ENCODE measurements at places on chromosomes 13 and 19.
A peak's percentile ranks its signal among the peaks of the same experiment; 100 is the strongest.

- DNase-seq: no peak
Observed at GRCh38 chr19:17526922-17527321, 15.5 kb downstream of the PGLS start.

DNA sequence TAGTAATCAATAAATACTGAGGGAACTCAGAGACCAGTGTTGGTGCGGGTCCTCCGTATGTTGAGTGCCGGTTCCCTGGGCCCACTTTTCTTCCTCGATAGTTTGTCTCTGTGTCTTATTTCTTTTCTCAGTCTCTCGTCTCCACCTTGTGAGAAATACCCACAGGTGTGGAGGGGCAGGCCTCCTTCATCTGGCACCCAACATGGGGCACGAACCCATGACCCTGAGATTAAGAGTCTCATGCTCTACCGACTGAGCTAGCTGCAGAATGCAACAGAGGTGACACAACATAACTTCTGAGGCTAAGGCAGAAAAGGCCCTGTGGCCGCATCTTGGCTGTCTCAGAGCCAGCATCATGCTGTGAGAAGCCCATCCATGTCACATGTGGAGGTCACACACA lies 5.3 kb upstream of the ZNF613 start:
- no peak for DNase-seq

GRCh38 chr19:5123646-5124045 lies 154.7 kb downstream of the KDM4B start:
- no peak for DNase-seq

GRCh38 chr13:61156753-61157152 lies 258.9 kb downstream of the PCDH20 start:
- no peak for DNase-seq

GRCh38 chr19:55440411-55441105 lies 2.5 kb downstream of the SHISA7 start:
- DNase-seq: no peak

DNA sequence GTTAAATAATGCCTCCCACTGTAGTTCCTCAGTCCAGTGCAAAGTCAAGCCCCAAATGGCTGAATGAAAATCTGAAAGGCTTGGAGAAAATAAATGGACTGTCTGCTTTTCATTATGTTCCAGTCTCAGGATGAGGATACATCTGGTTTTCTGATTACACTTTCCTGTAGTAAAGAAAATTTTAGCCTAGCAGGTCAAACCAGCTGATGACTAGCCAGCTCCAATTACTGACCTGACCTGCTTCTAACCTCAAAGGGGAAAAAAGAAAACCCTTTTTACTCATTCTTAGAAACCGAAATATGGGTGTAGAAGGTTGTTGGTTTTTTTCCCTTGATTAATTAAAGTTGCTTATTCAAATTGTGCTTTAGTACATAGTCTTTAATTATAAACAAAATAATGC lies 418.4 kb downstream of the EFNB2 start:
- no peak for DNase-seq

GRCh38 chr19:31275068-31275334 lies 74.2 kb downstream of the TSHZ3 start:
- DNase-seq: no peak

DNA sequence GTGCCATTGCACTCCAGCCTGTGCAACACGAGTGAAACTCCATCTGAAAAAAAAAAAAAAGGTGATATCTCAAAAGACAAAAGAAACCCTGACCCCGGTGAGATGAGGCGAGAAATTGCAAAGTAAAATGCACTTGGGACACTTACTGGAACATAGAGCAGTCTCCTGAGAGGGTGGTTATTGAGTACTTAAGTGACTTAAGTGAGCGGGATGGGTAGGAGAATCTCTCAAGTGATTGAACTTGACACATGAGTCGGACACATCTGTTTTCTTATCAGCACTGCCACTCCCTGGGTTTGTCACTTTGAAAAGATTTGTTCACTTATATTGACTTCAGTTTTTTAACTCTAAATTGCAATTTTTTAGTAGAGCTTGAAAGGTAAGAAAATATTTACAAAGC lies 2.8 kb downstream of the ZNF429 start:
- DNase-seq: no peak

DNA sequence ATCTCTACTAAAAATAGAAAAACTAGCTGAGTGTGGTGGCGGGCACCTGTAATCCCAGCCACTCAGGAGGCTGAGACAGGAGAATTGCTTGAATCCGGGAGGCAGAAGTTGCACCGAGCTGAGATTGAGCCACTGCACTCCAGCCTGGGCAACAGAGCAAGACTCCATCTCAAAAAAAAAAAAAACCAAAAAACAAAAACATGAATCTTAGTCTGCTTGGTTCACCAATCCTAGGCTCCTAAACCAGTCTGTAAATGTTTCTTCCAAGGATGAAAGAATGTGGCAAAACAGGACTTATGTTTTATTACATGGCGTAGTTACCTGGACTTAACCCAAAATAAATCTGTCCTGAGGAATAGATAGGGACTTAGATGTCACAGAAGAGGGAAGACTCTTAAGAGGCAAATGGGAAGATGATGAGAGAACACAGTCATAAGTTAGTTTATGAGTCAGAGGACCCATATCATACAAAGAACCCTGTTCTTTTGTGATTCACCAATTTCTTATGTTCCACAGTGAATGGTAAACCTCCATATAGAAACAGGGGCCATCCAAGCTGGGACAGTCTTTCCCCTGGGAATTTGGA lies 6.9 kb upstream of the FBXL3 start:
- DNase-seq: no peak

- DNase-seq: no peak
Observed at GRCh38 chr13:40376296-40376849, 290.1 kb downstream of the FOXO1 start.

- no peak for DNase-seq
Observed at GRCh38 chr19:13807421-13808021, 12.3 kb downstream of the ZSWIM4 start.

DNA sequence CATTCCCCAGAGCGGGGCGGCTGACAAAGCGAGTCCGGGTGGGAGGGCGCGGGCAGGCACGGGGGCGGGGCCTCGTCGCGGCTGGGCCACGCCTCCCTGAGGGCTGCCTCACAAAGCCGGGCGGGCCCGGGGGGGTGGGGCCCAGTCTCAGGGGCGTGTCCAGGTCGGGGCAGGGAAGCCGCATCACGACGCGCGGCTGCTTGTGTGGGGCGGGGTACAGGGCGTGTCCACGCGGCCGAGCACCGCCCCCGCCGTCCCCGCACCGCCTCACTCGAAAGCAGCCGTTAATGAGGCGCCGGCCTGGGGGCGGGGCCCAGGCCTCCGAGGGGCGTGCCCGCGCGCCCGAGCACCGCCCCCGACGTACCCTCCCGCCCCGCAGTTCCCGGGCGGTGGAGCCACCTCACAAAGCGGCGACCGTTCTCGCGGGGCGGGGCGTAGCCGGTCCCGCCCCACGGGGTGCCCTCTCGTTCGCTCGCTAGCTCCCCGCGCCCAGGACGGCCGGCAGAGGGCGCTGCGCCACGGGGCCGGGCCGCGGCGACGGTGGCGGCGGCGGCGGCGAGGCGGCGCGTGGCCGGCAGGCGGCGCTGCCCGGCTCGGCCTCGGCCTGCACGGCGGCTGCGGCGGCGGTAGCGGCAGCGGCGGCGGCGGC lies at the start of gene CARM1:
Gene CARM1, plus strand, starts transcription at position 599 of the 649 bp plus-strand sequence. CDS start 150 bp downstream, outside the sequence.
- DNase-seq: peak; percentile 99

DNA sequence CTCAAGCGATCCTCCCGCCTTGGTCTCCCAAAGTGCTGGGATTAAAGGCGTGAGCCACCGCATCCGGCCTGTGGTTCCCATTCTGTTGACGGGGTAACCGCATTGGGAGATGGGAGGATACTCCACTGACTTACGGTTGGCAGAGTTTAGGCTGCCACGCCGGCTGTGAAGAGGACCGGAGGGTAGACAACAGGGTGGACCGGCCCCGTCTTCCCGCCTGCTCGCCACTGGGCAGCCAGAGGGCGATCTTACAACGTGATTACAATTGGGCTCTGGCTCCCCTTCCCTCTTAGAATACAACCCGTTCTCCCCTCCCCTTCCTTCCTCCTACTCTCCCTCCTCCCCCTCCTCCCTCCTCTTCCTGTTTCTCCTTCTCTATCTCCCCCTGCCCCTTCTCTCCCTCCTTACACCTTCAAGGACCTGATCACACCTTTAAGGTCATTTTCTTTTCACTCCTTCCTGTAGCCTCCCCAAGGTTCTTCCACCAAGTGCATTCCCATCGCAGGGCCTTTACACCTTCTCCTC lies 957 bp upstream of the CCDC194 start:
- peak; percentile 31 for DNase-seq

GRCh38 chr13:51363625-51364024 lies 24.1 kb downstream of the SERPINE3 start:
- DNase-seq: no peak

DNA sequence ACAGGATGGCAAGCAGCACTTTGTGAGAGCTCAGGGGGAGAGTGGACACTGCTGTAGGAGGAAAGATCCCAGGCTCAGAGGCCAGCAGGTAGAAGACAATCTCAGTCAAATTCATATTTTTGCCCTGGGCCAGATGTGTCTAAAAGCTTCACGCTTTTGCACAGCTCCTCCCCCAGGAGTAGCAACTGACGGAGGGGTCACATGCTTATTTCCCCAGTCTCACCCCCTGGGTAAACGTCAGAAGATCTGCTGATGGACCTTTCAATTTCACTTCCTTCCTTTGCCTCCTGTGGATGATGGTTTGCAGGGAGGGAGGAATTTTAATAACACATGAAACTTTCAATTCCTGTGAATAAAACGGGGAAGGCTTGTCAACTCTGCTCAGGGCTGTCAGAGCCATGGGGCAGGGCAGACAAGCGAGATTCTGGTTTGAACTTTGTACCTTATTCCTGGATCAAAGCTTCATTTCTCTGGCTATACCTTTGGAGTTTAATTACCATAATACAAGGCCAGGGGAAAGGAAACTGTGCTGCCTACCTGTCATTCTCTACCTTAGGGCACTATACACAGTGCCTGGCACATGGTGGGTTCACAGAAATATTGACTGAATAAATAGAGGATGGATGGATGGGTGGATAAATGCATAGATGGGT lies 41.0 kb downstream of the POU4F1 start:
- DNase-seq: no peak

GRCh38 chr13:46097015-46097414 lies 7.8 kb downstream of the CPB2 start:
- DNase-seq: no peak

DNA sequence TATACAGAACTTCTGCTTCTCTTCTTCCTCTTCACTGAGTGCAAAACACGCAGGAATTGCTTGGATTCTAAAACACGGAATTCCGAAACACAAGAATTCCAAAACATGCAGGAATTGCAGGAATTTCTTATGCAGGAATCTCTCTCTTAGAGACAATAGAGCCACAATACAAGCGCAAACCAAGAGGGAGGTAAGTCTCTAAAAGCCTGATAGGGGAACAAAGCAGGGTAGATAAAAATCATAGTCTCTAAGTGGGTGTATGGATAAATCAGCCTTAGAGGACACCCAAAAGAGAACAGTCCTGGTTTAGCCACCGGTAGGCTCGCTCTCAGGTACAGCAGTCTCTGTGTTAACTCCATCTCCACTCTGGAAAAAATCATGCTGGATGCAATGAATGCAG lies 112.9 kb downstream of the LHFPL6 start:
- DNase-seq: no peak

DNA sequence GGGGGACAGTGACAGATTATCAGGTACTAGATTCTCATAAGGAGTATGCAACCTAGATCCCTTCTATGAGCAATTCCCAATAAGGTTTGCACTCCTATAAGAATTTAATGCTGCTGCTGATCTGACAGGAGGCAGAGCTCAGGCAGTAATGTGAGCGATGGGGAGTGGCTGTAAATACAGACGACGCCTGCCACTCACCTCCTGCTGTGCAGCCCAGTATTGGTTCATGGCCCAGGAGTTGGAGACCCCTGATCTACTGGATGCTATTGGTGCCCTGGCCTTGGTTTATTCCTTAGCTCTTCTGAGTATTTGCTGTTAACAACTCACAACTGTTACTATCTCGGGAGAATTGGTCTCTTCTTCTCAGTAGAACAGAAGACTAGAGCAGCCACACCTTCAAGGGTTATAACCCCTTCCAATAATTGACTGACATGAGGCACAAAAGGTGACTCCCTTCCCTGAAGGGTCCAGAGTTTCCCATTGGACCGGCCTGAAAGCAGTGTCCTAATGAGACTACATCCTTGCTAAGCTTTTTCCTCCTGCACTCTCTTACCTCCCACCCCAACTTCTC lies 35.0 kb upstream of the RBM26 start:
- no peak for DNase-seq

DNA sequence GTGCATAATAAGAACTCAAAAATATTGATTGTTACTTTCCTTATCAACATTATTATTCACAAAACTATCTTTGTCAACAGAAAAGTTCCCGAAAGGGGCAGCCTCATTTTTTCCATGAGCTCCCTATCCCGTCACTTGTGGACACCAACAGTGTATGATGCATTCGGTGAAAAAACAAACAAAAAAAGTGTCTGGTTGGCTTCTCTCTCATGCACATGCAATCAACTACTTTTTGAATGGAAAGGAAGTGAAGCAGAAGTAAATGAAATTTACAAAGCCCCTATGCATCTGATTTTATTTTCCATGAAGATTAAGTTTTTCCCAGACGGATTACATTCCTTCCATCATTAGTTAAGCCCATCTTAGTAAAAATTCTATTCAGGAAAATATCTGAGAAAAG lies 526.9 kb downstream of the RFC3 start:
- no peak for DNase-seq

Measured in activated T-helper 9 cell treated with anti-CD3 and anti-CD28 coated beads, Interleukin-2, amount 50 U/mL, for 16 hours (primary cell).